Spinal cord (tissue), 10 donors: ENCODE measurements at places on chromosomes 3 and 15.

DNA sequence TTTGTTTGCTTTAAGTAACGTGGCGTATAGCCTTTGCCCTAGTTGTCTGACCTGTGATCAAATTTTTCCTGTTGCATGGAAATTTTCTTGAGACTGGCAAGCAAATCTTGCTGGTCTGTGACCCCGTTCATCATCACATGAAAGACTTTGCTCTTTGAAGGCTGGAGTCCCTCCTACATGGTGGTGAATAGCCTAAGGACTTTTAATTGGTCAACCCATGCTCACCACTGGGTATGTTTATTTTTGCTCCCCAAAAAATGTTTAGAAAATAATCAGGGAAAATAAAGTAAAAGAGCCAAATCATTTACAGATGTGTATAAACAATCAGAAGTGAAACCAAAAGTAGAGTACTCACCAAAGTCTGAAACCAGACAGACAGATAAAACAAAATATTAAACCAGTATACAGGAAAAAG lies 1075.3 kb upstream of the ALCAM start:
- H3K27ac ChIP-seq, result peak overlapping the region; percentile 57
- H3K36me3 ChIP-seq, result no peaks in the 10 kb centered on the region
- H3K27me3 ChIP-seq, result no peaks in the 10 kb centered on the region
- H3K4me3 ChIP-seq, result no peak overlapping the region

GRCh38 chr15:31373096-31373865 lies 46.6 kb downstream of the KLF13 start:
- no peak overlapping the region for H3K27ac ChIP-seq
- H3K27me3 ChIP-seq, result no peaks in the 10 kb centered on the region
- no peak for DNase-seq
- H3K4me3 ChIP-seq, result no peak overlapping the region

- H3K4me1 ChIP-seq, result peaks cover 13% of the 10 kb centered on the region
- DNase-seq, result no peak
- H3K27ac ChIP-seq, result no peak overlapping the region
- no peak overlapping the region for H3K4me3 ChIP-seq
Observed at GRCh38 chr3:61808999-61809398, 247.6 kb downstream of the PTPRG start.

DNA sequence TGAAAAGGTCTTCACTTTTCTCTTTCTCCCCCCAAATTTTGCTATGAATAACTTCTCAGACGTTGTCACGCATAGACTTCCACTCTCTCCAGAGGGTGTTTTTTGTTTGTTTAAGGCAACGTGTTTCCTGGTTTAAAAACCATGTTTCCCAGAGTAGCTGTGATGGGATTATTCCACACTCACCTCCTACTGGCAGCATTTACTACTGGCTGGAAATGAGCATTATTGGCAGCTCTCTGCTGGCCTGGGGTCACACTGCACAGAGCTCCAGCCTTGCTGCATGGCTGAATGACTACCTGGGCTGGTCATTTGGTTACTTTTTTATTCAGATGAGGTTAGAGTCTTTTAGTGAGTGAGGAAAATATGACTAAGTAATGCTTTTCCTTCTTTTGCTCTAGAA lies 65.2 kb downstream of the RARB start:
- no peak overlapping the region for H3K27ac ChIP-seq
- DNase-seq, result no peak
- no peak overlapping the region for H3K4me3 ChIP-seq
- H3K4me1 ChIP-seq, result peaks cover 3% of the 10 kb centered on the region
- no peaks in the 10 kb centered on the region for H3K36me3 ChIP-seq

DNA sequence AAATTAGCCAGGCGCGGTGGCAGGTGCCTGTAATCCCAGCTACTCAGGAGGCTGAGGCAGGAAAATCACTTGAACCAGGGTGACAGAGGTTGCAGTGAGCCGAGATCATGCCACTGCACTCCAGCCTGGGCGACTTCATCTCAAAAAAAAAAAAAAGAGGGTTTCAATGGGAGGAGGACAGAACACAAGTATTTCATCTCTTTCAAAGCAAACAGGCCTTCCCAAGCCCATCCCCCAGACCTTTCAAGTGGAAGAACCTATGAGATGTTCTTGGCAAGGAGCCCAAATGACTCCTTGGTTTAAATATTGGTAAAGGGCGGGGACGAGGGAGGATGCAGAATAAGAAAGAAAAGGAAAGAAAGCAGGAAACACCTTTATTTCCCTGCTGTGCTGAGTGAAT lies 62.2 kb upstream of the MCF2L2 start:
- no peak overlapping the region for H3K27ac ChIP-seq
- H3K4me1 ChIP-seq, result no peaks in the 10 kb centered on the region
- no peak overlapping the region for H3K4me3 ChIP-seq
- H3K27me3 ChIP-seq, result no peaks in the 10 kb centered on the region
- H3K36me3 ChIP-seq, result no peaks in the 10 kb centered on the region

DNA sequence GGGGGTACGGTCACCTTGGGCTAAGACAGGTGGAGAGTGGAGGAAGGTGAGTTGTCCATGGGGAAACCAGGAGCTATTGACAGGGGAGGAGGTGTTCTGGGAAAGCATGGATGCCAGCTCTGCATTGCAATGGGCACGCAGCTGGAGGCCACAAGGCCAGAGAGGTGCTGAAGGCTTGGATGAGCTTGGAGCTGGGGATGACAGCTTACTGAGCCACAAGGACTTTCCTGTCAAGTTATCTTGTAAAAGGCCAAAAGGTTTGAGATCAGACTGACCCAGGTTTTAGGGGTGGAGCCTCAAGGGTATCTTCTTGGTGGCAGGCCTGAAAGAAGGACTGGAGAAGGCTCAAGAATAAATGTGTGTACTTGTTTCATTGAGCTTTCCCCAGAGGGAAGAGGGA lies 115.2 kb downstream of the ASB7 start:
- H3K36me3 ChIP-seq, result no peaks in the 10 kb centered on the region
- no peak for DNase-seq
- H3K4me3 ChIP-seq, result no peak overlapping the region
- no peaks in the 10 kb centered on the region for H3K27me3 ChIP-seq

DNA sequence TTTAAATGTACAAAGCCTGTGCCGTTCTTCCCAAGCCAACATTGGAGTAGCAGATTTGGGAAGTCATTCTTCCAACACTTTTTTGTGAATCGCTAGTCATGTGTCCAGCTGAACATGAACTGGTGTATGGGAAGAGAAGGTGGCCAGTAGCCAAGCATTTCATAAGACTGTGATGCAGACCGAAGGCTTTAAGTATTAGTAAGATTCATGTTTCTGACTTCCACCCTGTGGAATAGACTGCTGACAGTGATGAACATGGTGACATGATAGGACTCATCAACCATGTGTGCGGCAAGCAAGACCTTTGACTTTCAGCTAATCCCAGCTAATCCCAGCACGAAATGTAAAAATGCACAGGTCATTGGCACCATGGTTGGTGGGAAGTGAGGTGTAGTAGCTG lies 48.3 kb upstream of the THSD4 start:
- no peak for DNase-seq
- no peaks in the 10 kb centered on the region for H3K4me1 ChIP-seq

- H3K4me1 ChIP-seq, result peaks cover 2% of the 10 kb centered on the region
- H3K27me3 ChIP-seq, result peaks cover 3% of the 10 kb centered on the region
- H3K27ac ChIP-seq, result no peak overlapping the region
- no peaks in the 10 kb centered on the region for H3K36me3 ChIP-seq
- H3K4me3 ChIP-seq, result no peak overlapping the region
- no peak for DNase-seq
Observed at GRCh38 chr15:73850228-73850627, 23.1 kb upstream of the TBC1D21 start.

DNA sequence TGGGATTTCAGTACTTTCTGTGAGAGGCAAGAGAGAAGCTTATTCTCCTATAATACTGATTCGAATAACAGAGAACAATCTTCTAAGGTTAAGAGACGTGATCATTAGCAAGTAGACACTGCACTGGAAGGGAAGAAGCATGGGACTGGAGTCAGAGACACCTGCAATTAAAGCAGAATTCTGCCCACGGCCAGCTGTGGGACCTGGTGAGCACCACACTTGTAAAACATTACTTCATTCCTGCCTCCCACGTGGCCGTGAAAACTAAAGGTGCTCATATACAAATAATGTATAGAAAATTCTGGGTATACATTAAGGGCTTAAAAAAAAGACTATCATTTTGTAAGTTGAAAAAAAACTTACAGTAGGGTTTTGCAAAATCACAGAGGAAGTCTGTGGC lies 2.0 kb downstream of the TM2D3 start:
- H3K4me3 ChIP-seq, result no peak overlapping the region
- peaks cover 14% of the 10 kb centered on the region for H3K4me1 ChIP-seq
- no peak for DNase-seq
- peaks cover 16% of the 10 kb centered on the region for H3K36me3 ChIP-seq
- H3K27me3 ChIP-seq, result no peaks in the 10 kb centered on the region

- H3K4me1 ChIP-seq, result peaks cover 72% of the 10 kb centered on the region
- no peak for DNase-seq
- H3K4me3 ChIP-seq, result no peak overlapping the region
- no peak overlapping the region for H3K27ac ChIP-seq
- peaks cover 52% of the 10 kb centered on the region for H3K36me3 ChIP-seq
Observed at GRCh38 chr3:48470286-48470685, 23.7 kb downstream of the ATRIP start.

DNA sequence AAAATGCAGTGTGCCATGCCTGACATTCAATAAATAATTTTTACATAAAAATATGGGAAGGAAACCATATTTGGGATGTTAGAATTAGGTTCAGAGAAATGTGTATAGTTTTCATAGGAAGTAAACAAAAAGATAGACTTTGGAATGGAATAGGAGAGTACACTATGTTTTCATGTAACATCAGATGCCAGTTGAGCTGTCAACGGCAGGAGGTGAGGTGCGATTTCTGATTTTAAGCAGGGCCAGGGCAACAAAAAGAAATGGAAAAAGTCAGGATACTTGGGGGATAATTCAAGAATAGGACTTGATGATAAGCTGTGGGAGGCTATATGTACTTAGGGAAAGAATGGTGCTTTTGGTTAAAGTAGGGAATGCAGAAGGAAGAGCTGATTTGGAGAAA lies 639.5 kb downstream of the OTOL1 start:
- H3K4me3 ChIP-seq, result no peak overlapping the region
- H3K27me3 ChIP-seq, result no peaks in the 10 kb centered on the region
- H3K27ac ChIP-seq, result no peak overlapping the region
- H3K36me3 ChIP-seq, result no peaks in the 10 kb centered on the region
- no peak for DNase-seq

DNA sequence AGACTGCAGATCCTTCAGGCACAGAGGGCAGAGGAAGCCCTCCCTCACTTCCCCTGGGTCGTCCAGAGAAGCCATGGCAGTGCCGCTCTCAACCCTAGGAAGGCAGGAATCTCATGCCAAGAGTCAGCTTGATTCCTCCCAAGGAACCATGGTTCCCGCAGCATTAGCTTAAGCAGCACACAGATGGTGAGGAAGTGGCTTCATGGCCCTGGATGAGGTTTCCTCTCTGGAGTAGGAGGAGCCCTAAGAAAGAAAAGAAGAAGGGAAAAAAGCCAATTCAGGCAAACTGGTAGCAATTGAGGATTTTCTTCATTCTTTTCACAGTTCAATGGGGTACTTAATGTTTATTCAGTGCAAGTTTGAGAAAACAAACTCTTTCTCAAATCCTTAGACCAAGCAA lies 2.9 kb downstream of the RBSN start:
- H3K27ac ChIP-seq, result no peak overlapping the region
- no peaks in the 10 kb centered on the region for H3K27me3 ChIP-seq
- H3K4me3 ChIP-seq, result no peak overlapping the region
- peaks cover 17% of the 10 kb centered on the region for H3K4me1 ChIP-seq
- no peak for DNase-seq
